Epithelial cell of proximal tubule (primary cell): ENCODE measurements at places on chromosomes 16 and 17.

DNA sequence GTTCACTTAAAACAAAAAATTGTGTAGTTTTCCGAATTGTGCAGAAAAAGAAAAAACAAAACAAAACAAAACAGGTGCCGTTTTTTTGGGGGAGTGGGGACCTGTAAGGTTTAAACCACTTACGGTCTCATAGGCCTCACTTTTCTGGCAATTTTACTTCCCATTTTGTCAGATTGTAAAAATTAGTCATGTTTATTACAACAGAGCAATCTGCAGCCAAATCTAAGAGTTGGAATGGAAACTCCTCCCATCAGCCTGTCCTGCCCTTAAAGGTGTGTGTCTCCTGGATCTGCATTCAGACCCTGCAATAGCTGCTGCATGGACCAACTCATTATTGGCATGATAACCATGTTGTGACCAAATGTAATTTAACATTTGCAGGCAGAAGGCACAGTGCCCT, 8.2 kb upstream of the SALL1 start:
- DNase-seq: no peak

DNA sequence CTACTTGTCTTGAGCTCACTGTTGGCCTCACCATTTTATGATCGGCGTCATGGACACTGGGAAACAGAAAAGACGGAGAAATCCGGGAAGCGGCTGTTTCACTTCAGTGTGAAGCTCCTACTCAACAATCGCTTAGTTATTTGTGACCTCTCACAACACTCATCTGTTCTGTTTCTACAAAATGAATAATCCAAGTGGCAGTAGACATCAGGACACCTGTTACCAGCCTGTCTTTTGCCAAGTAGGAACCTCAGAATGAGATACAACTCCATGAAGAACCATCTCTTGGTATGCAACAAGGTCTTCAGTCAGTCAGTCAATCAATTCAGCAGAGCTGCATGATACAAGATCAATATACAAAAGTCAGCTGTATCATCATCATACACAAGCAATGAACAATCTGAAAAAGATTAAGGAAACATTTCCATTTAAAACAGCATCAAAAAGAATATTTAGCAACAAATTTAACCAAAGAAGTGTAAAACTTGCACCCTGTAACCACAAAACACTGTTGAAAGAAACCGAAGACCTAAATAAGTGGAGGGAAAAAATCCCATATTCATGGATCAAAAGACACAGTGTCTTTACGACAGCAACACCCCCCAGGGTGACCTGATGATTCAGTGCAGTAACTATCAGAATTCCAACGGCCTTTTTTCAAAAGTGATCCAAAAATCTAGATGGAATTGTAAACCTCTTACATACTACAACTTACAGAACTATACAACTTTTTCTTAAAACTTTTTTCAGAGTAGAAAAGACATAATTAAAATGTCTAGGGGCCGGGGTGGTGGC, 63.4 kb downstream of the ANKRD11 start:
- DNase-seq: no peak

- no peak for DNase-seq
These were observed 9.5 kb upstream of the ARL4D start for GRCh38 chr17:43389046-43389947.

DNA sequence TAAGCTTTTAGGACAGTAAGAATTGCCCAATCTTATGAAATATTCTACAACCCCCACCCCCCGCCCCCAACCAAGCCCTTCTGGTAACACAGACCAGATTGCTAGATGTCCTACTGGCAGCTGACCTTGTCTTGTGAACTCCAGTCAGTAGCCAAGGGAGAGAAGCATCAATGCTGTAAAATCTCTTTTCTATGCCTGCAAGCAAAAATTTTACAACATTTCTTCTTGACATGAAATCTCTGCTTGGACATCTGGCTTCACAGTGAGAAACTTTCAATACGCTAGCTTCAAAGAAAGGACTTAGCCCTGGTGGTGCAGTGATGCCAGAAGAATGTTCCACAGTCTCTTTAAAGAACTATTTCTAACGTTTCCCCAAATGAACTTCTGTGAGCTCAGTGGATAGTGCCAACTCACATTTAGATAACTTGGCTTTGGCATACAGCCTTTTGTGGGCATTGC, 169.3 kb upstream of the AXIN2 start:
- DNase-seq: no peak

- DNase-seq: no peak
These were observed 34.8 kb upstream of the PEMT start for GRCh38 chr17:17626151-17626805.

- DNase-seq: peak; percentile 13
These were observed 154.2 kb downstream of the MYO1D start for GRCh38 chr17:32722733-32723132.

GRCh38 chr17:60803059-60803458, 125.4 kb downstream of the BCAS3 start:
- DNase-seq: no peak

DNA sequence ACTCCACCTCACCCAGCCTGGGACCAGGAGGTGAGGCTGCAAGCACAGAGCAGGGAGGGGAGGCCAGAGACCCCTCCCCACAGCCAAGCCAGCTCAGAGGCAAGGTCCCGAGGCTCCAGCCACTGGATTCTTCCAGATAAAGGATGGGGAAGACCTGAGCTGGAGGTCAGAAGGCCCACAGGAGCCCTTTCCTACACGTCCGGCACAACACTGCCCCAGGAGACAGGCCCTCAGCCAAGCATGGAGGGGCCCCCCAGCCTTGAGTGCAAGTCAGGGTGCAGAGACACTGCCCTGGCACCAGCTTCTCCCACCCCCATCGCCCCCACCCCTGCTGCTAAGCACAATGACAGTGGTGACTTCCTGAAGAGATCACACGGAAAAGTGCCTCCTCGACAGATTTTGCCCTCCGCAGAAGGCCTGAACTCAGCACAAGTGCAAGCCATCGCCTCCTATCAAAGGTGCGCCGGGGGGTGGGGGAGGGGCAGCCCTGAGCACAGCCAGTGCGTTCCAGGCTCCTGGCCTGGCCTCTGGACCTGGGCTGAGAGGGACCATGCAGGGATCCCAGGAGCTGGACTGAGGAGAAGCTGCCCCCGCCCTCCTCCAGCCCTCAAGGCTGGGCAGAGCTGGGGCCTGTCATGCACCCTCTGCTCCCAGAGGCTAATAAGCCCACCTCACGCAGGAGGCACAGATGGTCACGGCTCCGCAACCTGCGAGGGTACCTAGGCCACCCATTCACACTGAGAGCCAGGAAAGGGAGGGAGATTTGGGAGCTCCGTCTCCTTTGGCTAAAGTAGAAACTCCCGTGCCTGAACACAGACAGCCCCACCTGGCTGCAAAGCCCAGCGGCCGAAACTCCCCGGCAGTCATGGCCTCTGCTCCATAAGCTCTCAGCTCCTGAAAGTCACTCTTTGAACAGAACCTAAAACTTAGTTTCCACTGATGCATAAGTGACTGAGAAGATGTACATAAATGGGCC, 2.7 kb downstream of the MAFG start:
- DNase-seq: no peak

- DNase-seq: no peak
These were observed 232.7 kb downstream of the MAF start for GRCh38 chr16:79367822-79368221.
